DMS 273 treated with DMSO at 0.1 percent for 48 hours (cell line): ENCODE measurements at places on chromosomes 2 and 18.

DNA sequence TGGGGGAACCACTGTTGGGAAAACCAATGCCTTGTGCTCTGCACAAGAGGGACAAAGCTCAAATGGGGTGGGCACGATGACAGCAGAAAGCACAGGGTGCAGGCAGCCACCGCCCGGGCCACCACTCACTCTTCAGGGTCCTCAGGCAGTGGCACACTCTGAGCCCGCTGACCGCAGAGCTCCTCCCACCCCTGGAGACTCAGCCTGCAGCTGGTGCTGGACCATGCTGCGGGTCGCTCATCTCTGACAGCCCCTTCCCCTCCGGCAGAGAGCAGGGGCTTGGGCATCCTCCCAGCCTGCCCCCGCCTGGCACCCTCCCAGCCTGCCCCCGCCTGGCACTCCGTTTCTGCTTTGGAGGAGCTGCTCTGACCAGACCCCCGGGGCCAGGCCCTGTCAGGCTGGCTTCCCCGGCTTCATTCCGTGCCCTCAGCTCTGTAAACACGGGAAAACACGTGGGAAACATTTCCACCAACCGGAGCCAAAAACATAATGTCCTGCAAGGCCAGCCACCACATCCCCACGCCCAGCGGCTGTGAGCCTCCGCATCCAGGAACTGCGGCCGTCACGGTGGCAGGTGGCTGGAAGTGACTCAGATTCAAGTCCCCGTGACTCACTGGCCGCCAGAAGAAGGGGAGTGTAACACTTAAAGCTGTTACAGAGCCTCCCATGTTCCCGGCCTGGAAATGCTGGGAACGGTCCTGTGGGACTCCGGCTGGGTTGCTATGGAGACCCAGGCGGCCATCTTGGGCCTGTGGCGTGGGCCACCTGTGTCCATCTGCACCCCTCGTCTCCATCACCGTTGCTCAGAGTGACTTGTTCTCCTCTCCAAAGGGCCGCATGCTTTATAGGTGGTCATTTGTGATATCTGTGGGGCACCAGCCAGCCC lies 6.8 kb upstream of the SNED1 start:
- DNase-seq: peak; percentile 20

GRCh38 chr2:171522788-171523087 lies 464 bp downstream of the CYBRD1 start:
- DNase-seq: no peak

DNA sequence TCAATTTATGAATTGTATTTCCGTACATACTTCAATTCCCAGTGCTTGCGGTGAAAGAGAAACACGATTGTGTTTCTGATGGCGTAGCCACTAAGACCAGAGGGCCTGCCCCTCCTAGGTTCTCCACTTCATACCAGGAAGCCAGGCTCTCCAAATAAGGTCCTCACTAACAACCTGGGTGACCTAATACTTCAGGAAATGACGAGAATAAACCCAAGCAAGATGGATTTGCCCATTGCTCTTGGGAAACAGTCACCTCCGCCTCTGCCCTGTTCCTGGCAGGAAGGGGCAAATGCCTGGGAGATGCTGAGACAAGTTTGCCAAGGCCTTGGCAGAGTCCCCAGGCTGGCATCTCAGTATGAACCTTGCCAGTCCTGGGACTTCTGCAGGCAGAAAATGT lies 41.8 kb downstream of the TTC32 start:
- no peak for DNase-seq

DNA sequence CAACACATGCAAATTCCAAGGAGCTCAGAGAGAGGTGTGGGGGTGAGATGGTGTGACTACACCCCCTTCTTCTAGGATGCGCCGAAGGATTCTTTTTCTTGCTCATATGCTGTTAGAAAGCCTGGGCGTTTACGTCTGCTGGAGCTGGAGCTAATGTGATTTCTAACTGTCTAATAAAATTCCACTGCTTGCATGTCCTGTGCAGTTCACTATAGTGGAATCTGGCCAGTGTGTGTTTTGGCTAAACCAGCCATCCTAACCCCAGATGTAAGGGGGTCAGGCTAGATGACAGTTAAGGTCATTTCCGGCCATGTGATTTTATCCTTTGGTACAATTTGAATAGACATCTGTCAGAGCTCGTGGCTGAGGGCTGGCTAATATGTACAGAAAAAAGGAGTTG lies 194.1 kb downstream of the PRKCE start:
- DNase-seq: no peak

- DNase-seq: no peak
Observed at GRCh38 chr2:232419245-232420072, 12.8 kb downstream of the ALPG start.

DNA sequence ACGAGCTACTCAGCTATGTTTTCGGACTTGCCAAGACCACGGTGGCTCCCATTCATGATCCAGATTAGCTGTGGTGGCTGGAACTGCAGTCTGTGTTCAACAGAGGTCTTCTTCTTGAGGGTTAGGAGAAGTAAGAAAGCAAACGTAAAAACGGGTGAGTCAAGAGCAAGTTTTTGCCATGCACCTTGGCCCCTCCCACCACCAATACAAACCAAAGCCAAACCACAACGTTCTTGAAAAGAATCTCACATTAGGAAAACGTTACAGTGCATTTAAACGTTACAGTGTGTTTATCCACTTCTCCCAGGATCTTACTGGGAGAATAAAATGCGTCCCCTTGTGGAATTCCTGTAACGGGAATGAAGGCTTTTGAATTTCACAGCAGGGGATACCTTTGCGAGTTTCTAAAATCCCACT lies 725 bp downstream of the FBXO48 start:
- DNase-seq: no peak

DNA sequence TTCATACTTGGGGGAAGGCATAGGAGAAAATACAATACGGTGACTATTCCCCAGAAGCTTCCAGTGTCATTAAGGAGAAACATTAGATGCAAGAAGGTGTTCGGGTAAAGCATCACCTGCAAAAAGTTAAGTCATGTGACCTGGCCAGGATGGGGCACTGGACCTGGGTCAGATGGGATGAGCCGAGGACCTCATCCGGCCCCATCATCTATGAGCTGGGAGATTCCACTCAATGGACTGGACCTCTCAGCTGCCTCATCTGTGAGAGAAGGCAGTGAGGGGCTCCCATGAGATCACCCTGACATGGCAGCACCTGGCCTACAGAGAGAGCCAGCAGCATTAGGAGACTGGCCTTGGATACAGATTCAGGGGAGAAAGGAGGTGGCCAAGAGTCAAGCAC lies 111.4 kb upstream of the TEX51 start:
- DNase-seq: no peak

- no peak for DNase-seq
Observed at GRCh38 chr2:96540136-96540535, 3.6 kb downstream of the ARID5A start.

DNA sequence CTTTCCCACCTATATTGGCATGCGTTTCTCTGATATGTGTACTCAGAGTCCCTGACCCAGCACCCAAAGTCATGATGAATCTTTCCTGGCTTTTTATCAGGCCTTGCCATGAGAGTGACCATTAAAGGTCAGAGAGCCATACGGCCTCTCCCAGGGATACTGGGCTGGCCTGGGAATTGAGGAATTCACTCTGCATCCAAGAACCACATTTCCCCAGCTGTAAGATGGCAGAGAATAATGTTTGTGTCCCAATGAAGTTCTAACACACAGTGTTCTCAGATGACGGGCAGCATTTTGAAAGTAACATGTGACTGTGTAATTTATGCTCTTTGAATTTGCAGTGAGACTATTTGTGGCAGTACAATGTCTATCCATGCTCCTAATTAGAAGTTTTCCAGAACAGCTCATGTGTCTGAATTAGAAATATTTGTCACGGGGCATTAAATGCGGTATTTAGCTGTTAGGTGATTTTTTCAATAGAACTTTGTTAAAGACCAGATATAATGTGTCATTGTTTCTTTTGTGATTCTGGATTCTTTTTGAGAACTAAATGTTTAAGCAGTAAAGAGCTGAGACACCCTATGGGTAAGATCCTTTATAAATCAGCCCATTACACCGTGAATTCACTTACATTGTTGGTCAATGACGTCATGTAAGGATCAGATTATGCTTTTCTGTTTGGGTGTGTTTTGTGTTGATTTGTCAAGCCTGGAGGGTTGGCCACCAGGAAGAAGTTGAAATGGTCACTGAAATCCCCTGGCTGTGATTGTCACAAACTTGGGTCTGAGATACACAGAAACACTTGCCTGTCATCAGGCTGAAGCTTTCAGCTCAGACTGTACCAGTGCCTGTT lies 7.3 kb upstream of the SLC3A1 start:
- no peak for DNase-seq

- no peak for DNase-seq
Observed at GRCh38 chr2:70797506-70797905, 7.1 kb upstream of the FIGLA start.

DNA sequence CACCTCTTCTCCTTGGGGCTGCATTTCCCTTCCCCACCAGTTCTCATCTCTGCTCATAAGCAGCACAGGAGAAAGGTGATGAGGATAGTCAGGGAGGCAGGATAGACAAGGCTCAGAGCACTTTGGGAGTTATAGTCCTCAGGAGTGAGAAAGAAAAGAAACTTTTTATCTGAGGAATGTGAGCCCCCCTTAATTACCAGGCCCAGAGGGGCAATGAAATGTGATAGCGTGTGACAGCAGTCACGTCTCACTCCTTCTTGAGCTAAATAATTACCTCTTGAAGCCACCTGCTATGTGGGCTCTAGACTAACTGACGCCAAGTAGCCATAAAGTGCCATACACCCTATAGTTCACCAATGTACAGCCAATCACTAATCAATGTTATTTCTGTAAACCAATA lies 105.8 kb downstream of the SPP2 start:
- DNase-seq: no peak

DNA sequence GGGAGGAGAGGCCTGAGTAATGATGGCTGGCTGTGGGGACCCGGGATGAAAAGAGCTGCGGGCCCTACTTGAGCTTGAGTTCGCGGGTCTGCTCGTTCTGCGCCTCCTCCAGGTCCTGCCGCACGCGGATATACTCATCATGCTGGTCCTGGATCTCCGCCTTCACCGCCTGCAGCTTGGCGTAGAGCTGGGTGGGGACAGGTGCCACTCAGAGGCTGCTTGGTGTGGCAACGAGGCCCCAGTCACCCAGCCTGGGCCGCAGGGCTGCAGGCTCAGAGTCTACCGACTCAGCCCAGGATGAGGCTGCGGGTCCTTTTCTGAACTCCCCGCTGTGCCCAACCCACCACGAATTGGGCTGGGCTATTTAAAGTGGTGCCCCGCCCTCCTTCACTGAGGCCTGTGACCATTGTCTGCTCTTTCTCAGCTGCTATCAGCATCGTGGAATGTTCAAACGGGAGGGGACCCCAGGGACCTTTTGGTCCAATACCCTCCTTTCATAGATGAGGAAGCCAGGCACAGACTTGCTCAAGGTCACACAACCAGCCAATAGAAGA lies 28.0 kb downstream of the KIF3C start:
- DNase-seq: no peak

DNA sequence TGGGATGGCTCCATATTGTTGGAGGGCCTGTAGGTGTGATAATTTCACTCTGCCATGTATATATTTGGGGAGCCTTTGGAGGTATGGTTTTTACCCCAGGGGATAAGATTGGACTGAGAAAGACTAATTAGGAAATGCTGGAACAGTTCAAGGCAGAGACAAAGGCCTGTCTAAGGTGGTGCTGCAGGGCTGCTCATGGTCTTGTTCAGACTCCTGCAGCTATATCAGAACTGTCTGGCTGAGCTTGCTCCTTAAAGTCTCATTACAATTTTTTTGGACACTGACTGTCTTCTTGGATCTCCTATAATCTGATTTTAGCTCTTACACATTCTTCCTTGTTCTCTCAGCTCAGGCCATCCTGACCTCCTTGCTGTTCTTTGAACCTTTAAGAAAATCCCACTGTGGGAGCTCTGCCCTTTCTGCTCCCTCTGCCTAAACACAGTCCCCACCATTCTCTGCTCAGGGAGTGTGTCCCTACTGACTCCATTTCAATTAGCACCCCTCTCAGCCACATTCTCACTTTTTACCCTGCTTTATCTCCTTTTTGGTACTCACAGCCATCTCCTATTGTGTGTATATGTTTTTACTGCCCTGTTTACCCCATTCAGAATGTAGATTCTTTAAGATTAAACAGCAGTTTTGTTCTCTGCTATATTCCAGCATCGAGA lies 468.7 kb upstream of the FANCL start:
- no peak for DNase-seq

GRCh38 chr2:235468978-235469655 lies 24.7 kb upstream of the AGAP1 start:
- DNase-seq: no peak

DNA sequence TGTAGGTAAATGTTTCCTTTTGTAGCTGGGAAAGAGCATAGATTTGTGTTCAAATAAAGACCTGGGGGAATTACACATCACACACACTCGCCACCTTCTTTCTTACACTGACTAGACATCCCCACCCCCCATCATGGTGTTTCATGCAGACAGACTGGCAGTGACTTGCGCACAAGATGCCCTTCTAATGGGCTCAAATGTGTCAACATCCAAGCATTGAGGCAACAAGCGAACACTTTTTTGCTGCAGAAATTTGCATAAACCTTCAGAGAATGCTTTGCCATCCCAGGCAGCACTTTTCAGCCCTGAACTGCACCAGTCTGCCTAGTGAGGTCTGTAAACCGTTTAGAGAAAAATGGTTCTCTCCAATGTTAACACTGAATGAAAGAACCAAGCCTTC lies 4.5 kb downstream of the HOXD8 start:
- no peak for DNase-seq

DNA sequence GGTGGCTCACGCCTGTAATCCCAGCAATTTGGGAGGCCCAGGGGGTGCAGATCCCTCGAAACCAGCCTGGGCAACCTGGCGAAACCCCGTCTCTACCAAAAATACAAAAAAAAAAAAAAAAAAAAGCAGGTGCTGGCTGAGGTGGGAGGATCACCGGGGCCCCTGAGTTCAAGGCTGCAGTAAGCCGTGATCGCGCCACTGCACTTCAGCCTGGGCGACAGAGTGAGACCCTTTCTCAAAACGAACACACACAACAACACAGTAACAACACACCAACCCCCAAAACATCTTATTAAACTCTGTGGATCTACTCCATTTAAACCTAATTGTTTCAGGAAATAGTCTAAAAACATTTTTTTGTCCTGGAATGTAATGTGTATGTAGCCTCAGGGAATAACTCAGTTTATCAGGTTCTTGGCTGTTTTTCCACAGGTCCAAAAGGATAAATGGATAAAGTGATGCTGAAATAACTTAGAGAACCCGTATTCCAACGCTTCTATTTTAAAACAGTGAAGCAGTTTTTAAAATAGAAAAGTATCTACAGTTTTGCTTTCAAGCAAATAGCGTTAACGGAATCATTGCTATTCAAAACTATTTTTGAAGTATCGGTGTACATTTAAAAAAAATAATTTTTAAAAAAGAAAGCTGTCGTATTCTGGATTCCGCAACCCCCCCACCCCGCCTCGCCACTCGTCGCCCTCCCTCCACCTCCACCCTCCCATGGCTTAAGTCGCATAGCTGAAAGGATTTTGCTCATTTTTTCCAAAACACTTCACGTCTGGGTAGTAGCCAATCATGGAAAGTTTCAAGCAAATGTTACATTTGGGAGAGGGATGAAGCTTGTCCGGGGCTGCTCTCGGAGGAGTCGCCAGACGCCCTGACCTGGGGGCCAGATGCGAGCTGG lies 895 bp upstream of the GLS start:
- no peak for DNase-seq

GRCh38 chr2:85388878-85389538 lies 21.2 kb downstream of the CAPG start:
- no peak for DNase-seq

- DNase-seq: no peak
Observed at GRCh38 chr2:219457784-219458369, 23.2 kb downstream of the SPEG start.
